ENCODE measurements at places on chromosomes 11 and 22. TPM values are rescaled to one million over a fixed set of nuclear protein-coding genes. Genes with fewer than 3 reads are reported as not detected.
A peak's percentile ranks its signal among the peaks of the same experiment; 100 is the strongest.

GRAP2 gene
- 56.4 TPM for total RNA-seq

OR52N4 gene
- 2.4 TPM for total RNA-seq

DNA sequence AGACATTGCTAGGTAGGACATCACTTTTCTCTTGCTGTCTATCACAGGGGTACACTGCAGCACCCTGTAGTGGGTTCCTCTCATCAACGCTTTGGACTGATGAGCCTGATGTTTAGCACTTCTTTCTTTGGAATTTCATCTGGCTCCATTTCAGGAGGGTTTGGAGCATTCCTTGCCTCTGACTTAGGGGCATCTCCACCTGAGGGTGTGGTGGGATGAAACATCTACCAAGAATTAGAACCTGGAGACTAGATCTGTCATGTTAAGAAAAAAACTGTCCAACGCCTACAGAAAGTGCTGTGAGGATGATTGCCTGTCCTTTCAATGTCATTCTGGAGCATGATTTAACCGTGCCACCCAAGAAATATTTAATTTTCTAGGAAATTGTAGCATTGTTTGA, 648.4 kb downstream of the ETS1 start:
- no peak for DNase-seq

GRCh38 chr22:43867839-43868635, 5.7 kb upstream of the SULT4A1 start:
- DNase-seq: peak; percentile 20

GRCh38 chr22:49828599-49828965, 909 bp upstream of the BRD1 start:
- no peak for DNase-seq

GRCh38 chr22:30286813-30287647, 2.3 kb downstream of the CASTOR1 start:
- peak; percentile 94 for DNase-seq

DNA sequence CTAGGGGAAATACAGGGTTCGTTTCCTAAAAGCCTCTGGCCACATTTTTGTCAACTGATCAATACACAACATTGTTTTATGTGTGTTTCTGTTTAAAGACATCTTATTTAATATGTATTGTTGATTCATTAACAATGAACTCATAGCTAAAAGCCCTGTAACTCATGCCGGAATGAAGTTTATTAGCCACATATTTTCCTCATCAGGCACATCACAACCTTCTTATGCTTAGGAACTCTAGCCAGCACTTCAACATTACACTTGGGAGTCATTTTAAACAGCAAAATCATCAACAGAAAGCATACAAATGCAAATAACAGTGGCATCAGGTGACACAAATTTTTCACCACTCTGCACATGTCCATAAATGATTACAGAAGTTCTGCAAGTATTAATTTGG, 15.1 kb upstream of the BLID start:
- DNase-seq: no peak

- no peak for DNase-seq
Observed at GRCh38 chr11:119335655-119336543, 1.6 kb downstream of the RNF26 start.

GRCh38 chr11:62489204-62489603, 57.4 kb downstream of the AHNAK start:
- DNase-seq: no peak

DNA sequence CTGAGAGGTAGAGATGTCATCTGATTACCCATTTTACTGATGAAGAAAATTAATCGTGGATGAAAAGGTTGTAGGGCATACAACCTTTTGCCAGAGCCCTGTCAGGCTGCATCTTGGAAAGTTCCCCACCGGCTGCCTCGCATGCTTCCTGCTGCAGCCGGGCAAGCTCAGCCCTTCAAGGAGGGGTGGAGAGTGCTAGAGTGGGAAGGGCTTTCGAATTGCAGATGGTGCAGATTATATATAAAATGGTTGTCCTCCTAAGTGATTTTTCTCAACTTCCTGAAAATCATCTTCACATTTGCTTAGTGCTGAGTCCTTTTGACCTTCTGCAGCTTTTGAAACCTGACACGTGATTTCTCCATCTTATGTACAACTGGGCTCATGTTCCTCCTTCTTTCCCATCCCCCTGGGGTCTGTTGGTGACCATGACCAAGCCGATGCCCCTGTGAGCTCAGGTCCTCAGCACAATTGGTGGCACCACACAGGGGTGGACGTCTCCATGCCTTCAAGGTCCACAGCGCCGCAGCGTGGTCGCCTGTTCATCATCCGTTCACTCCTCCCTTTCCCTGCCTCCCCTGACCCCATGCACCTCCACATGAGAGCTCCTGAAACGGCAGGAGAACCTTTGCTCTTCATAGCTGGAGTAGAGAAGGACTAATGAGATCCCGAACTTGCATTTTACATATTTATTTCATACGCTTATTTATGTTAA, 47.6 kb upstream of the MYO18B start:
- DNase-seq: no peak

DNA sequence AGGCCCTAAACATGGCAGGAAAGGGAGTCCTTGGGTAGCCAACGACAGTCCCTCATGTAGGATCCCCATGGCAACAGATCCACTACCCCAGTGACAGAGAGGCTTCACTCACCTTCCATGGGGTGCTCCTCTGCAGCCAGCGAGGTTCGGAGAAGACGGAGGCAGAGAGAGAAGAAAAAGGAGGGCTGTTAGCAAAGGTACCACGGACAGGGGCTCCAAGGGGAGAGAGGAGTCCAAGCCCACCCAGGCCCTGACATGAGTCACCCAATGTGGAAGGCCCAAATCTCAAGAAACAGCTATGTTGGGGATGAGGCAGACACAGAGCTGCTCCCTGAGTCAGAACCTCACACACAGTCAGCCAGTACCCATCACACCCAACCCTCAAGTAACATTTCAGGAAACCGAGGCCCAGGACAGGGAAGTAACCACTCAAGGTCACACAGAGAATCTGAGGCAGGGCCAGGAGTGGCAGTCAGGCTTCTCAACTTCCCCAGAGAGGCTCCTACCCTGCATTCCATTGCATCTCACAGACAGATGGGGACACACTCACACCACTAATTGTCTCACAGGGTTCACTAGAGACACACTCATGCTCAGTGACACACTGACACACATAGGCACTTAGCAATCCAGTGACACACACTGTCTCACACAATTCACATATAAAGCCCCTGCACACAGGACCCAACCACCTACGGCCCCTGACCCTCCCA, 25.2 kb downstream of the NRXN2 start:
- no peak for DNase-seq

- DNase-seq: no peak
Observed at GRCh38 chr11:119991669-119992068, 146.2 kb downstream of the TRIM29 start.

All from activated T-cell treated with anti-CD3 and anti-CD28 coated beads, Interleukin-2, amount 50 U/mL, for 72 hours (primary cell).